ENCODE measurements at places on chromosomes 3 and 15. TPM values are rescaled to one million over a fixed set of nuclear protein-coding genes. Genes with fewer than 3 reads are reported as not detected.

- no peak for DNase-seq
Measured at GRCh38 chr3:51082363-51082762, 302.7 kb upstream of the MANF start.

- DNase-seq, result no peak
Measured at GRCh38 chr3:16816048-16816780, 68.5 kb upstream of the PLCL2 start.

DNA sequence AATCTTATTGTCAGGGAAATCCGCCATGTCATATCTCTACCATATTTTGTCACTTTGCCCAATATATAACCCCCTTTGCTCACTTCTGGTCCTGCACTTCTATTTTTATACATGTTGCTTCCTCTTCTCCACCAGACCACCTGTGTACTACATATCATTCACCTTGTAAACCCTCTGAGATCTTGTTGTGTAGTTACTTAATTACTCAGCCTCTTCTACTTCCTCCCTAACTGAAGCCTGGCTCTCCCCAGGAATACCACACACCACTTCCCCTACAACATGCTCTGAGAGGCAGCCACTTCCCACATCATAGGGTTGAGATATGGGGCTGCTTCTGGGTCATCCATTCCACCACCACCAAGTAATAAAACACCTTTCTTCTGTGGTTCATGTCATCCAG lies 10.0 kb downstream of the HEXA start:
- DNase-seq, result no peak

- no peak for DNase-seq
Measured at GRCh38 chr3:197458179-197458707, 97.5 kb downstream of the BDH1 start.

DNA sequence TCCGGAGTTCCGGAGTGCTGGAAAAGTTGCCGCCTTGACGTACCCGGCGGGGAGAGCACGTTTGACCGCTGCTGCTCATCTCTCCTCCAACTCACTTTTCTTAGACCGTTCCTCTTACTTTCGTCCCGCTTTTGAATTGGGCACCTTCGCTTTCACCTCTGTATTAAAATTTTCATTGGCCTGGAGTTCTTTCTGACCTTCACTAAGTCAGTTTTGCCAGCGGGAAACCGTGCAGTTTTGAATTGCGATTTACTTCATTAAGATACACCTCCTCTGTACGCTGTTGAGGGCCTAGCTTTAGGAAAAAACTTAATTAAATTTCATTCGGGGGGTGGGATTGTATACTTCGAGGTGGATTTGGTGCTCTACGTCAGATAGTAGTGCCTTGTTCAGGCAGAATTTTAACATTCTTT lies 1.3 kb downstream of the GMPS start:
- no peak for DNase-seq

DNA sequence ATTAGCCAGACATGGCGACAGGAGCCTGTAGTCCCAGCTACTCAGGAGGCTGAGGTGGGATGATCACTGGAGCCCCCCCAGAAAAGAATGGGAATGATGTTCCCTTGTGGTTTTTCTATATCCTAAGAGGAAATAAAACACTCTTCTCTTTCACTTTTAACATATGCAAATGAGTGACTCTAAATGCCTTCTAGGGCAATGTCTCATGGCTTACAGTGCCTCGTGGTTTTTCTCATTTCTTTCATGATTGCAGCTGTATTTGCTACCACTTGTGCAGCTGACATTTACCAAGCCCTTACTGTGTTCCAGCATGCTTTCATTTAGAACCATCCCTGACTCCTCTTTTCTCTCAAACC lies 26.4 kb downstream of the STOML1 start:
- no peak for DNase-seq

DNA sequence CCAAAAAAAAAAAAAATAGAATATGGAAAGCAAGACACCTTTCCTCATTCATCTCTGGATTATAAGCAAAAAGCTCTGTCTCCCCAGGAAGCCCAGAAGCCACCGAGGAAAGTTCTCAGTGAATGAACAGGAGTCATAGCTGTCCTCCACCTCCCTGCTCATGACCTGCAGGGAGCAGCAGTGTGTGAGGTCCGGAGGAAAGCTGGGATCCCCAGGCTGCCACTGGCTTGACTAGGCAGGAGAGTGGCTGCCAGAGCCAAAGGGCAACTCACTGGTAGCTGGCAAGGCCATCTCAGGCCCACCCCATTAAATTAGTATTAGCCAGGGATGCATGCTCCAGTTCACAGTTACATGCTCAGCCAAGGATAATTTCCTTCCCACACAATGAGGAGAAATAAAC lies 191.6 kb upstream of the STT3B start:
- peak; percentile 25 for DNase-seq

DNA sequence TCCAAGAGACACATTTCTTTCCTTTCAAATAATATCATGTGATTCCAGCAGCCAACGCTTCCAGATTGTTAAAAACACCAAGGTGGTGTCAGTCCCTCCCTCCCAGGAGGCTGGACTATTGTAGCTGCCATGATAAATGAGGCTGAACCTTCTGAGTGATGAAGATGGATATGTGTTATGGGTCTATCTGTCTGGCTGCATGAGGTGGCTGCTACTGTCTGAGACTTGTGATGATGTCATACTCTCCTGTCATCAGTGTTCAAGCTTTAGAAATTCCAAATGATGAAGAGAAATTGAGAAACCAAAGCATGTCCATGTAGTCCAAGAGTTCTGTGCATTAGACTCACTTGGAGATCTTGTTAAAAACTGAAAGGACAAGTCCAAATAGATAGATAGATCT lies 683.0 kb downstream of the NTRK3 start:
- no peak for DNase-seq

GRCh38 chr3:150697646-150698045 lies 6.1 kb downstream of the ERICH6 start:
- no peak for DNase-seq

CD96 gene
- polyA plus RNA-seq, result 0.16 TPM
